Panc1 (cell line): ENCODE measurements at places on chromosomes 5 and 9.

- no peak for DNase-seq
Measured at GRCh38 chr5:149860801-149861322, 83.7 kb downstream of the PDE6A start.

DNA sequence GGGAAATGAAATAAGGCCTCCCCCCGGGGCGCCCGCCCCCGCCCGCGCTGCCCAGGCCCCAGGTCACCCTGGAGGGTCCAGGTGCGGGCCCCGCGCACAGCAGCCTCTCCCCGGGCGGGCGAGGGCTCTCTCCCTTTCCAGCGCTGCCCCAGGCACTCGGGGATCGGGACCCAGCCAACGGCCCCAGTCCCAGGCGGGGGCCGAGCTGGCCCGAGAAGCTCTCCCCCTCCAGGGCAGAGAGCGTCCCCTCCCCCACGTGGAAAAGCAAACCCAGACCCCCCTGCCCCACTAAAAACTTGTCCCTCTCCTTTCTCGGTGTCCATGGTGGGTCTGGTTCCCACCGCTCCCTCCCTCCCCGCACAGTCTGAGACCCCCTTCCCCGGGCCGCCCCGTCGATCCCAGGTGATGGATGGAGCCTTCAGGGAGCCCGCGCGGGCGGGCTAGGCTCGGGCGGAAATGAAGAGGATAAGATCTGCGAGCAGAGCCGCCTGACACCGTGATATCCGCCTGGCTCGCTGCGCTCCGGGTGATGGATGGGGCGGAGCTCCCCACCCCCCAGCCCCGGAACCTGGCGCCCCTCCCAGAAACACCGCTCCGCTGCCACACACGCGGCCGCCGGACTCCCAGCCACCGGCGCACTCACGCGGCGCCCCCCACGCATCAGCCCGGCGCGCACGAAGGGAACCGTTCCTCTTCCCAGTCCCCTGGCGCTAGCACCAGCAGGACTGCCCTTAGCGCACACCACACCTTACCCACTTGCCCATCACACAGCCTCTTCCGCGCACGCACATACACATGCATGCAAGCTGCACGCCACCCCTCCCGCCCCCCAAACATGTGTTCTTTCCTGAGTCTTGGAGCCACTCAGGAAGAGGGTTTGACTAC lies 81.7 kb upstream of the ZBTB43 start:
- no peak for DNase-seq

GRCh38 chr5:131384616-131385214 lies 120.9 kb downstream of the CDC42SE2 start:
- no peak for DNase-seq

- no peak for DNase-seq
Measured at GRCh38 chr5:137236849-137237507, 262.1 kb downstream of the SPOCK1 start.

- no peak for DNase-seq
Measured at GRCh38 chr5:122845229-122846050, at the start of gene SNX24. Gene SNX24 (plus strand): TSS chr5:122845613. CDS start chr5:122845634, 21 bp downstream.

- no peak for DNase-seq
Measured at GRCh38 chr5:52468976-52469375, 318.7 kb upstream of the ITGA1 start.

- no peak for DNase-seq
Measured at GRCh38 chr9:8863886-8864544, 1064.4 kb upstream of the DMAC1 start.

DNA sequence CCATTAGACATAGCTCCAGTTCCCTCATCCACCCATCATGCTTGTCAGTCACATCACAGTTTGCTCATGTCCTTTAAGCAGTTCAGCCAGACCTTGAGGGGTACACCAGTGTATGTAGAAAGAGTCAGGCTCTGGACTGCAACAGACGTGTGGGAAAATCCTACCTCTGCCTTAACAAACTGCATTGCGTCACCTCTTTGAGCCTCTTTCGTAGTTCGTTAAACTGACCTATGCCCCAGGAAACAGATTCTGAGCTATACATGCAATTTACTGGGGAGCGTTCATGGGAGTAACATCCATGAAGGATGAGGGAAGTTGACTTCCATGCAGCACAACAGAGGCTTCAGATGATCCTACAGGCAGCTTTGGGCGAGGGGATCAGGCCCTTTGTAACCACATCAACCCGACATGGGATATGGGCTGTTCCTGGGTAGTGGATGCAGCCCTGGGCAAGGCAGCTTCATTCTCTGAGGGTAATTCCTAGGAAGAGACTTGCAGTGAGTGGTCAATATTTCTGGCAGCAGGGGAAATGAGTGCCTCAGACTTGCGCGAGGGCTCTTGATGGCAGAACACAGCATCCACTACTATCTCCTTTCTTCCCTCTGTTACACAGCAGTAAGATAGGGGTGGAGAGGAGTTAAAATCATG lies 4.3 kb downstream of the SPINK4 start:
- DNase-seq, result no peak

GRCh38 chr5:148897842-148898241 lies 71.4 kb downstream of the ADRB2 start:
- DNase-seq, result no peak

DNA sequence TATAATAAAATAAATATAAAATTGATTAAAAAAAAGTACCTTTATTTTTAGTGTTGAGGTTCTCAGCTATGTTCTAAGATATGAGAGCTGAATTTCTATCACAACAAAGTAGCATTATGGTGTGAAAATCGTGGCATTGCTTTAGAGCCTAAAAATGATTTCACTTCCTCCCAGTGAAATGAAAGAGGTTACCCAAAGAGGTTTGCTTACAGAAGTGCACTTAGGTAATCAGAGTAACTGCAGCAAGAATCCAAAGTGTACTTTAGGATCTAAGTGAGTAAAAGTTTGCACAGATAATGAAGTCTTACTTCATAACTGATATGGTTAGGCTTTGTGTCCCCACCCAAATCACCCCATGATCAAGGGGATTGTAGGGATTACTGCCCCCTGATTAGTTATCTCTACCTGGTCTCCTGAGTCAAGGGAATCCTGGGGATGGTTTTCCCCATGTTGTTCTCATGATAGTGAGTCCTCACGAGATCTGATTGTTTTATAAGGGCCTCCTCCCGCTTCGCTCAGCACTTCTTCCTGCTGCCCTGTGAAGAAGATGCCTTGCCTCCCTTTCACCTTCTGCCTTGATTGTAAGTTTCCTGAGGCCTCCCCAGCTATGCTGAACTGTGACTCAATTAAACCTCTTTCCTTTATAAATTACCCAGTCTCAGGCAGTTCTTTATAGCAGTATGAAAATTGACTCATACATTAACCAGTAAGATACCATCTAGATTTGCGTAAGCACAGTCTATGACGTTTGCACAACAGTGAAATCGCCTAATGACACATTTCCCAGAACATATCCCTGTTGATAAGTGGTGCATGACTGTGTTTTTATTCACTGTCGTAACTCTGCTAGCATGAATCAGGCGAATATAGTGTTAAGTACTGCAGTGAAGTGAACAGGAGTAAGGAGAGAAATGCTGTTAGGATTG lies 40.3 kb upstream of the LRRC70 start:
- peak; percentile 36 for DNase-seq

- no peak for DNase-seq
Measured at GRCh38 chr9:93592643-93593021, 16.2 kb downstream of the PHF2 start.

DNA sequence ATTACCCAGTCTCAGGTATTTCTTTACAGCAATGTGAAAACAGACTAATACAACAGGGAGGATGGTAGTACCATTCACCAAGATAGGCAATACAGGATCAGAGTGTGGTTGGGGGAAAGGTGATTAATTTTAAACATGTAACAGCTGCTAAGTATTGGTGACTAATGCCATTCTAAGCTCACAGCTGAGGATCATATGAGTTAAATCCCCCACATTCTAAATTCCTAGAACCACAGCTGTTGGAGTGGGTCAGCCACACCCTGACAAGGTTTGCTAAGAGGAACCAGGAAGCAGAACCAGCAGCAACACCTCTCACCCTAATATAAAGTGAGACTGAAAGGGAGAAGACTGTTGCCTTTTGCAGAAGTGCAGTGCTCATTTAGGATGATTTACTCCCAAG lies 24.8 kb downstream of the HSPB3 start:
- DNase-seq, result no peak

- DNase-seq, result no peak
Measured at GRCh38 chr9:38352530-38353328, 39.8 kb upstream of the ALDH1B1 start.

DNA sequence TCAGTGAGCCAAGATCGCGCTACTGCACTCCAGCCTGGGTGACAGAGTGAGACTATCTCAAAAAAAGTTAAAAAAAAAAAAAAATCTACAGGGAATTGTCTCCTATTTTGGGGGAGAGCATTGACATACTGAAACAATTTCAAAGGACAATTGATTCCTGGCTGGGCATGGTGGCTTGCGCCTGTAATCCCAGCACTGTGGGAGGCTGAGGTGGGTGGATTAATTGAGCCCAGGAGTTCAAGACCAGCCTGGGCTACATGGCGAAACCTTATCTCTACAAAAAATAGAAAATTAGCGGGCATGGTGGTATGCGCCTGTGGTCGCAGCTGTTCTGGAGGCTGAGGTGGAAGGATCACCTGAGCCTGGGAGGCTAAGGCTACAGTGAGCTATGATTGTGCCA lies 30.6 kb downstream of the GPR107 start:
- no peak for DNase-seq

DNA sequence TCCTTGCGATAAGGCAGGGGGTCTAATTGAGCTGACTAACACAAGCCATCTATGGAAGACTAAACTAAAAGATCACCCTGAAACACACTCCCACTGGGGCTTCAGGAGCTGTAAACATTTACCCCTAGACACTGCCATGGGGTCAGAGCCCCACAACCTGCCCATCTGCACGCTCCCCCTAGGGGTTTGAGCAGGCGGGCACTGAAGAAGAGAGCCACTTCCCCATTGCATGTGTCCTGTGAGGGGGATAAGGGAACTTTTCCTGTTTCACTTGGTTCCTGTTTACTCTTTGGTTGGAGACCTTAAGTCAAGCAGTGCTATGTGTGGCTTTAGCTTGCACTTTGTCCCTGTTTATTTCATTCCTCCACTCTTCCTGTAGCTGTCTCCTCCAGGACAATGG lies 1929.5 kb upstream of the CDH9 start:
- DNase-seq, result no peak

- DNase-seq, result no peak
Measured at GRCh38 chr5:6423327-6424109, 25.1 kb upstream of the UBE2QL1 start.

GRCh38 chr5:135832941-135833920 lies 1.2 kb upstream of the SLC25A48 start:
- no peak for DNase-seq

GRCh38 chr5:305459-305858 lies 16.1 kb upstream of the AHRR start:
- DNase-seq, result no peak

- no peak for DNase-seq
Measured at GRCh38 chr5:160171666-160172065, 52.4 kb upstream of the PWWP2A start.

GRCh38 chr9:112028242-112029221 lies 131.9 kb downstream of the UGCG start:
- no peak for DNase-seq

DNA sequence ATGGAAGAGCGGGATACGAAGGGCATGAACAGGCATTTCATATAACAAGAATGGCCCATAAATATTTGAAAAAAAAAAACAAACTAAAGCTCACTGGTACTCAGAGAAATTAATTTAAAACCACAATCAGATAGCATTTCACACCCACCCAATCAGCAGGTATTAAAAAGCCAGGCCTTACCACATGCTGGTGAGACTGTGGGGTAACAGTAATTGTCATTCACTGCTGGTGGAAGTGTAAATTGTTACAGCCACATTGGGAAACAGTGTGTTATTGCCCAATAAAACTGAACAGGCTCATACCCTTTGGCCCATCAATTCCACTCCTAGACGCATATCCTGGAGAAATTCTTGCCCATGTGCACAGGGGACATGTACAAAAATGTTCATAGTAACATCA lies 66.0 kb downstream of the PLAC8L1 start:
- no peak for DNase-seq

DNA sequence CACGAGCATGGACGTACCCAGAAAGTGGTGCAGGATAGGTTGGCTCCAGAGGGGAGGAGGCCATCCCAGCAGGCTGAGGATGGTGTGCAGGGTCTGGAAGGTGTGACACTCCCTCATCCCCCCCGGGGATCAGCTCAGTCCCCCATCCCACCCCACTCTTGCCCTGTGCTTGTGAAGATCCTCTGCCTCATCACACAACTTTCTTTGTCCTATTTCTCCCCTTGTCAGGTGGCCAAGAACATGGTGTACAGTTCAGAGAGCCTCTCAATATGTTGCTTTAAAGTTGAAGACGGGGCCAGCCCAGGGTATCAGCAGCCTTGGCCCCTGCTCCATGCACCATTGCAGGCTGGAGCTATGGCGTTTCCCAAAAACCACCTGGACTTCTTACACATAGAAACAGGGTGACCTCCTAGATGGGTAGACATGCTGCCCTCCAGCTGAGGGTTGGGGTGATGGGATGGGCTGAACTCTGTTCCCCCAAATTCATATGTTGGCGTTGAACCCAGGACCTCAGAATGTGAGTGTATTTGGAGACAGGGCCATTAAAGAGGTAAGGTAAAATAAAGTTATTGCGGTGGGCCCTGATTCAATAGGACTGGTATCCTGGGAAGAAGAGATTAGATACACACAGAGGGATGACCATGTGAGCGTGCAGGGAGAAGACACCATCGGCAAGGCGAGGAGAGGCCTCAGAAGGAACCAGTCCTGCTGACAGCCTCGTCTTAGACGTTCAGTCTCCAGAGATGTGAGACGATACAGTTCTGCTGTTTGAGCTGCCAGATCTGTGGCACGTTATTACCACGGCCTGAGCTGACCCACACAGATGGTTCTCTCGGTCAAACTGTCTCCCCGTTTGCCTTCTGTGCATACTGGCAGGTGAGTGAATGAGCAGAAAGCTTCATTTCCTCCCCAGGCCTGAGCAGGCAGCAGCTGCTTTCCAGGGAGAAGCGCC lies 272.5 kb downstream of the GADD45G start:
- DNase-seq, result no peak

GRCh38 chr5:10836986-10837385 lies 76.0 kb upstream of the DAP start:
- DNase-seq, result no peak

- no peak for DNase-seq
Measured at GRCh38 chr5:179800696-179801201, 5.9 kb downstream of the MGAT4B start.

GRCh38 chr5:158265931-158266700 lies 407.2 kb upstream of the CLINT1 start:
- DNase-seq, result no peak
